Stimulated activated CD4-positive, alpha-beta T cell treated with anti-CD3 and anti-CD28 coated beads, Interleukin-12 subunit alpha, Interleukin-12 subunit beta, amount 100 ng/mL, for 24 hours (primary cell): ENCODE measurements at places on chromosomes 4 and X.

DNA sequence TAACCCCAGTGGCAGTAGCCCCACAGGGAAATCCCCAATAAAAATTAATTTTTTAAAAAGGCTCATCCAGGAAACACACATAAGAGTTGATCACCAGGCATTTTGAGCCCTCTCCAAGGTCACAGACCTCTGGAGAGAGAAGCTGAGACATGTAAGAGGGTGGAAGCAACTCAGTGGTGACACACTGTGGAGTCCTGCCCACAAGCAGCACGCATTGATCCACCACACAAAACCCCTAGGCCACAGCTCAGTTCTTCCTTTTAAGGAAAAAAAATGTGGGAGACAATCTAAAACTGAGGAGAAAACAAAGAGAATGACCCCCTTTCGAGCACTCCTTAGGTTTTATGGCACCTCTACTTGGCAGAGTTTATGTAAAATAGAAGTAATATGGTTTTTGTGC lies 71.7 kb upstream of the S100G start:
- DNase-seq = no peak

- DNase-seq = no peak
Measured at GRCh38 chr4:68283095-68283494, 37.6 kb upstream of the TMPRSS11B start.

GRCh38 chr4:140935254-140935653 lies 179.1 kb upstream of the TBC1D9 start:
- DNase-seq = no peak

- DNase-seq = no peak
Measured at GRCh38 chr4:187065396-187065795, 341.7 kb upstream of the FAT1 start.

GRCh38 chr4:182015893-182016292 lies 227.3 kb upstream of the TENM3 start:
- no peak for DNase-seq

GRCh38 chrX:50475208-50475607 lies 4.6 kb upstream of the DGKK start:
- no peak for DNase-seq

DNA sequence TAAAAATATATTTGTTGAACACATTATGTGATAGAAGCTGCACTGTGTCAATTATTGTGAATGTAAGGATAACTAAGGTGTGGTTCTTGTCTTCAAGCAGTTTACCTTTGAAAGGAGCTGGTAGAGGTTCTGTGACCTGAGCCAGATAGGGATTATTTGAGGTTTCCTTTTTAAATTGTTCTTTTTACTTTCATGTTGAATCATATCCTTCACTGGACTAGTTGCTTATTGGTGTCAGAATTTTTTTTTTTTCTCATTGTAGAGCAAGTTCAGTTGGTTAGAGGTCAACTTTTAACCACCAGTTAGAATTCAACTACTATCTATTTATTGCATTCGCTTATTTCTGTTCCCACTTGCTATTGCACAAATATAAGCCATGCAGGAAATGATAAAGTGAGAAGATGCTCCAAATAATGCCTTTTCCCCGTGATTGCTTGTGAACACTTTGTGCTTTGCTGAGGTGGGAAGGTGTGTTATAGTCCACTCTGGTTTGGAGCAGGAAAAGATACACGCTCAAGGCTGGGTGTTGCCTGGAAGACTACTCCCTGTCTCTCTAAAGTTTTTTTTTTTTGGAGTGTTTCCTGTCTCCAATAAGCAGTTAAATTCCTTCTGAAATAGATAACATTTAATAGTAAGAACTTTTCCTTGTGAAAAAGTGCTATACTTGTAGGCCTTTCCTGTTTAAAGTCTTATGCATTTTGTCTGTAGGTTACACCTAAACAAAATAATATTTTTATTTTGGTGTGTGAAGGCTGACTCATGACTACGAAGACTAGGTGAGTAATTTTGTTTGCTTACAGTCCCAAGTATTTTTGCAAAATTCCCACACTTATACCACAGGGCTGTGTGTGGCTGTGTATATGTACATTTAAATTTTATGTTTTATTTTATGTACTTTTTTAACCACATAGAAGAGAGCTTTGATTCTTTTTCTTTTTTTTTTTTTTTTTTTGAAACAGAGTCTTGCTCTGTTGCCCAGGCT lies 83.8 kb upstream of the LCORL start:
- DNase-seq = no peak

DNA sequence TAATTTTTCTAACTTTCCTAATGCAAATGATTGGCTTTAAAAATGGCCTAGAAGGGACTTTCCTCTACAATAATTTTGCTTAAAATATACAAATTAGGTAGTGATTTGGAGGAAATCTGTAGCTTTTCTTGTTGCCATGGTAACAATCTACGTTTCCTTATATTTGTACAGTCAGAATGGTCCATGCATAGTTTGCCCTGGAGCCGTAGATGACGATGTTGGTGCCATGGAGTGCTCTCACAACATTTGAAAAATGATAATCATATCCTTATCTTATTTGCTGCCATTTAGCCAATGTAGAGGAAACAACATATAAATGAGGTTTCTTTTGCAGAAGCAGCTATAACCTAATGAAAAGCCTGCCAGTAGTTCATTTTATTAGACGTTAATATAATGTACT lies 89.0 kb upstream of the NMU start:
- DNase-seq = no peak

DNA sequence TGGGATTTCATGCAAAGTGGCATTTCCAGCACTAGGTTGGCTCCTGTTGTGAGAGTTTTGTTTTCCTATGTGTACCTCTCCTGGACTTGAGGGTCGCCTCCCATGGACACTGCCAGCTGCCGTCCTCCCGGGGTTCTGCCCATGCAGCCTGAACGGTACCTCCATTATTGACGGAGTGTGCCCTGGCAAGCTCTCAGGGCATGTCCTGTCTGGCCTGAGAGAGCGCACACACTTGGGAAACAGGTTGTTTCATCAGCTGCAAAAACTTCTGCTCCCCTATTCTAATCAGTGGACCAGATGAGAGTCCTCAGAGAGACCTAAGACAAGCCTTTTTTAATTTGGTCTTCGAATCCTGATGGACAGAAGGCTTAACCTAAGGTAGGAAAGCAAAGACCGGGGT lies 56.6 kb upstream of the HOPX start:
- no peak for DNase-seq

GRCh38 chr4:74934888-74935287 lies 2.0 kb downstream of the PARM1 start:
- no peak for DNase-seq

DNA sequence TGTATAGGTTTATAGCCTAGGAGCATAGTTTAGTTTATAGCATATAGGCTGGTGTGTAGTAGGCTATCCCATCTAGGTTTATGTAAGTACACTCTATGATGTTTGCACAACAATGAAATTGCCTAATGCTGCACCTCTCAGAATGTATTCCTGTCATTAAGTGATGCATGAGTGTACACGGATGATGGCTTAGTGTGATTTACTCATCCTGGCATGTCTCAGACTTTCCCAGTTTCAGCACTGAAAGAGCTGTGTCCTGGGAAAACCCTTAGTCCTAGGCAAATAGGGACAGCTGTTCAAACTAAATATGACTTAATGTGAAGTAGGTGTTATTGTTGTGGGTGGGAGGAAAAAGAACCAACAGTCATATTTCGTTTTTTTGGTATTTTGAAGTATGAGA lies 264.9 kb upstream of the MAGEB18 start:
- DNase-seq = no peak

DNA sequence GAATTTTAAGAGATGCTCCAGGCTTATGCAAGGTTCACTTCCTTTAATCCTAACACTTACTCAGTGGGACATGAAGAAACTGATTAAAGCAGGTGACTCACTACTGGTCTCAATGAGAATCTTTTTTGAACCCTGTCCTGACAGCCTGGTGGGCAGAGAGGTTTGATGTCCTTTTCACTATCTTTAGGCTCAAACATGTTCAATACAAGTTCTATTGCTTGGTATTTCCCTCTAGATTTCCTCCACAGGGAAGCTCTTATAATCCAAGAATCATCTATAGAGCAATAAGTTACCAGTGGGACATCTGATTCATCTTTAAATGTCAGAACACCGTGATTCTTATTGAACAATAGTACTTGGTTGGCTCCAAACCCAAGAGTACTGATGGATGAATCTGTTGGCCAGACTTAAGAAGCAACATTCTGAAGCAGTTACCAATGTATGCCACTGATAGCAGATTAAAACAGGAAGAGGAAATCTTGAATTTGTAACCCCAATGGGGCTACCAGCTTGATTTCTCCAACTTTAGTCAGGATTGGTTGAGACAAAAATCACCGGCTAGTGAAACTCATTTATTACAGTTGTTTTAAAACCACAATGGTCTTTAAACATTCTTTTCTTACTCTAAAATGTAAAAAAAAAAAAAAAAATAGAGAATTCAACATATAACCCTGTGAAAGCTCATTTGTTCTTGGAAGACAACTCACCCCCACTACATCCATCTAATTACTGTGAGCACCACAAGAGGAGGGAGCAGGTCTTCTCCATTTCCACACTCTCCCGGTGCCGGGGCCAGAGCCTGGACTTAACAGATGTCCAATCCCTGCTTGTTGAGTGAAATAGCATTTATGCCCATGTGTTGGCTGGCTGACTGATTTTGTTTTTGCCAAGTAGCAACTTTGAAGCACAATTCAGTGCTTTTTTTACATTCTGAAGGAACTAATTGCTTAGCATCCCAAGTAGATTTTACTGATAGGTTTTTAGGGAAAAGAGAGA lies 43.3 kb downstream of the FGFBP1 start:
- DNase-seq = no peak

DNA sequence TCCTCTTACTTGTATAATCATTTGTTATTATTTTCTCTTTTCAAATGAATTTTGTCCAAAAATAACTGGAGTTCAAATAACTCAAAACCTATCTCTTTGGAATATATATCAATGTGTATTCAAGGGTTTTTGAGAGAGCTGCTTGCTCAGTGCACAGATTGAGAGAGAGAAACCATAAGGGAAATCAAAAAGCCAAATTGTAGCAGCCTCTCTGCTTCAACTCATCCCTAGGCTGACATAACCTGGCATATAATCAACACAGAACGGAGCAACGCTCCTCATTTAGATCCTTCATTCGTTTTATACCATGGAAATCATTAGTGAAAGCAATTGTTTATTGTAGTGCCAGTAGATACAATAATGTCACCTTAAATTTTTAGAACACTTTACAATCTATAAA lies 1.8 kb upstream of the GPM6A start:
- no peak for DNase-seq

DNA sequence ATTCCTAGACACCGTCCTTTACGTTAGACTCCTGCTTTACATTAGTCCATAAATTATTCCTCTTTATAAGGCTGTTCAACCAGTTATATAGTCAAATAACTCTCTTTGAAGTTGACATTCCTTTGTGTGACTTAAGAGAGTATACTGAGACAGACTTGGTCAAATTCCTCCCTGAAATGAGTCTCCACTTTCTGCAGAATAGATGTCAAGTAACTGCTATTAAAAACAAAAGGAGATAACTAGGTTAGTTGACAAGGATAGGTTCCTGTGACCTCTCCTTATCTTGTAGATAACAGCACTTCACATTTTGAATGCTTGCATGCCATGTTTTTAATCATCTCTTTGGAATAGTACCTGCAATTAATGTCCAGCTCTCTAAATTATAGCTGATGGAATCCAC lies 5.7 kb downstream of the GUCY1A1 start:
- DNase-seq = no peak

GRCh38 chrX:116114999-116115398 lies 55.5 kb upstream of the AGTR2 start:
- no peak for DNase-seq

GRCh38 chr4:155434366-155434765 lies 57.6 kb upstream of the MAP9 start:
- no peak for DNase-seq

DNA sequence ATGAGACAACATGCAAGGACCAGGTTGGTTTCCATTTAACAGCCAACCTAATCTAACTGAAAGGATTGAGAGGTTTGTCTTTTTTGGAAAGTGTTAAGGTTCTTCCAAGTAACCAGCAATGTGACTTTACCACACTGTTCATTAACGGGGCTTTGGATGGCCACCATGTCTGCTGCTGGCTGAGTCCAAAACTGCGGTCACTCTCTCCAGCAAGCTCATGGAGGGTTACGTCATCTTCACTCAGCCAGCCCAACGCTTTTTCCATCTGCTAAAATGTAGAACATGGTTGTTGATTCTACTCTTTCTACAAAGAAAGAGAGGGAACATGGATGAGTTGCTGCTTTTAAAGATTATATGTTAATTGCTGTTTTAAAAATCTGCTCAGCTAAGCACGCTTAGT lies 11.0 kb downstream of the PKD2 start:
- no peak for DNase-seq

DNA sequence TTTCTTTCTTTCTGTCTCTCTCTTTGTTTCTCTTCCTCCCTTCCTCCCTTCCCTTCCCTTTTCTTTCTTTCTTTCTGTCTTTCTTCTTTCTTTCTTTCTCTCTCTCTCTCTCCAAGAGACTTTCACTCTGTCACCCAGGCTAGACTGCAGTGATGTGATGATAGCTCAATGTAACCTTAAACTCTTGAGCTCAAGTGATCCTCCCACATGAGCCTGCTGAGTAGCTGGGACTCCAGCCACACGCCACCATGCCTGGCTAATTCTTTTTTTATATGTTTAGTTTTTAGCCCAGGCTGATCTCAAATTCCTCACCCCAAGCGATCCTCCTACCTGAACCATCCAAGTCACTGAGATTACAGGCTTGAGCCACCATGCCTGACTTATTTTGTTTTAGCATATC lies 64.3 kb upstream of the EMCN start:
- no peak for DNase-seq

GRCh38 chr4:172845281-172845680 lies 323.3 kb upstream of the GALNT7 start:
- DNase-seq = no peak

DNA sequence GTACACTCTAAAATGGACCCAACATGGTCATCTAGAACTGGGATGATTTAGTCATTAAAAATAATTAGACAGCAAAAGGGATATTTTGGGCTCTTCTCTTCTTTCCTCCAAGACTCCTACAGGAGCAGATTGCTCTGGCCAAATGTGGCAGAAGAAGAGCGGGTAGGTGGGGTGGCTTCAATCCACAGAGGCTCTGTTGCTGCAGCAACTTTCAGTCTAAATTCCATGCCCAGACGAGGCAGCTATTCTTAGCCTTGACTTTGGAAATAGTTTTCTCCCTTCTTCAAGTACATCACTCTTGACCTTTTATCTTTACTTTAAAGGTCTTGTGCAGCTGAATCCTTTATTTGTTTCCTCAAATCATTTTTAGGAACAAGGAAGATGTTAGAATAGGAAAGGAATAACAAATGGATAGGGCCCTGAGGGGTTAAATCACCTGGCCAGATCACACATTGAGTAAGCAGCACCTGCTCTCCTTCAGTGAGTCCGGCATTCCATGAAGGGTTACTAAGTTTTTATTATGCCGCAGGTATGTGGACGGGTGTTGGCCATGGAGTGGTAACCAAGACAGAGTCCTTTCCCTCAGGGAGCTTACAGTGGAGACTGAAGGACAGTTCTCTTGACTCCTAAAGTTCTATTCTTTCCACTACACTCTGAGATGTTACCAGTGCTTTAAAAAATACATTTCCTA lies 19.3 kb upstream of the SORBS2 start:
- DNase-seq = no peak
